Stimulated activated CD8-positive, alpha-beta memory T cell treated with anti-CD3 and anti-CD28 coated beads, Interleukin-4, amount 100 ng/mL, for 4 hours (primary cell): ENCODE measurements at places on chromosomes 11 and 22.

DNA sequence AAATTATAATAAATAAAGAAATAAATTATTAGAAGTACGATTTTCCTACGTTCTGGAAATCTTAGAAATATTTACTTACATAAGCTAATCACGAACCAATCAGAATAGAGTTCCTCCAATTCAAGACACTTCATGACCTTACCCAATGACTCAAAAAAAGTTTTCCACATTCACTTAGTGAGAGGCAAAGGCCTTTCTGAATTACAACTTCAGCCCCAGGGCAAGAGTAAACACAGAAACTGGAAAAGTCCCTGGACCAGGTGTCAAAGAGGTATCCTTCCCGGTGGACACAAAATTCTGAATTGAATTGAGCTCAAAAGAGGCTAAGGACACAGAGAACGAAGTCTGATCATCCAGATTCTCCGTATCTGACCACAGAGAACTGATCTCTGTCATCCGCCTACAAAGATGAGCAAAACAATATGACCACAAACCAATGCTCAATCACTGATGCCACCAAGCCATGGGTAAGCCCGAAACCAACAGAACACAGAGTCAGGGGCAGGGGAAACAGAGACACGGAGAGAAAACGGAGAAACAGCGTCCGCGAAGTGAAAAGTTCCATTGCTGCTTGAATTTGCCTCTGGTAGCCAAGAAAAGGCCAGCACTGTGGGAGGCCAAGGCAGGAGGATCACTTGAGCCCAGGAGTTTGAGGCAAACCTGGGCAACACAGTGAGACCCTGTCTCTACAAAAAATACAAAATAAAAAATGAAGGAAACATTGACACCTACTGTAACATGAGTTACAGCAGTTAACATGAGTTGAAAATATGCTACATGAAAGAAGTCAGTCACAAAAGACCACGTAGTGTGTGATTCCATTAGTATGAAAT is 6.8 kb downstream of the BID start:
- no peak for DNase-seq

DNA sequence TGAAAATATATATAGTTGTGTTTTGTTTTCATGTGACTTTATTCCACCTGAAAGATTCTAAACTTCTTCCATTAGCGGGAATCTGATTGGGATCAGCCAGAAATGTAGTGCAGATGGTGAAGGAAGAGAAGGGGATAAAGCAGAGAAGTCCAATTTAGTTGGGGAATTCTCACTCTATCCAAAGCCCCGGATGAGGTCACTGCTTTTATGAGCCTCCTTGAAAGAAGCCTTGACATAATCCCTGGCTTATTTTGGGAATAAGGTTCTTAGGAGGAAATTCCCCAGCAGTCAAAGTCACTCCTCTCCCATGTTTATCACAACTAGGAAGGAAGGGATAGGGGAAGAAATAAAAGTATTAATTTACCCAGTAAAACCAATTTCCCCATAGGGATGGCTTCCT is 41.1 kb downstream of the OSBP start:
- DNase-seq, result no peak

DNA sequence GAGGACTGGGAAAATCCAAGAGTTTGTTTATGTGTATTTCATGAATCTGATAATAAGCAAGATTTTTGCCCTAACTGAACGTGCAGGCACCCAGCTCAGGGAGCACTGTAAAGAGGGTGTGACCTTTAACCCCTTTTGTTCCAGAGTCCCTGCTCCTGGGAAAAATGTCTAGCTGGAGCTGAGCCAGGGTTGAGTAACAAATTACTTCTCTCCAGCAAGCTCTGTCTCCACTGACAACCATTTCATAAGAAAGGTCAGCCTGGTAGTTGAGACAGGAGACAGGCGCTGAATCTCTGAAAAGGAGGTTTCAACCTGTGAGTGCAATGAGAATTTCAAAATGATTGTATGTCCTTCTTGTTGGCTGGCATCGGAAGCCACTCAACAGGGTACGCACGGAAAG is 156.4 kb upstream of the NARS2 start:
- DNase-seq, result no peak

DNA sequence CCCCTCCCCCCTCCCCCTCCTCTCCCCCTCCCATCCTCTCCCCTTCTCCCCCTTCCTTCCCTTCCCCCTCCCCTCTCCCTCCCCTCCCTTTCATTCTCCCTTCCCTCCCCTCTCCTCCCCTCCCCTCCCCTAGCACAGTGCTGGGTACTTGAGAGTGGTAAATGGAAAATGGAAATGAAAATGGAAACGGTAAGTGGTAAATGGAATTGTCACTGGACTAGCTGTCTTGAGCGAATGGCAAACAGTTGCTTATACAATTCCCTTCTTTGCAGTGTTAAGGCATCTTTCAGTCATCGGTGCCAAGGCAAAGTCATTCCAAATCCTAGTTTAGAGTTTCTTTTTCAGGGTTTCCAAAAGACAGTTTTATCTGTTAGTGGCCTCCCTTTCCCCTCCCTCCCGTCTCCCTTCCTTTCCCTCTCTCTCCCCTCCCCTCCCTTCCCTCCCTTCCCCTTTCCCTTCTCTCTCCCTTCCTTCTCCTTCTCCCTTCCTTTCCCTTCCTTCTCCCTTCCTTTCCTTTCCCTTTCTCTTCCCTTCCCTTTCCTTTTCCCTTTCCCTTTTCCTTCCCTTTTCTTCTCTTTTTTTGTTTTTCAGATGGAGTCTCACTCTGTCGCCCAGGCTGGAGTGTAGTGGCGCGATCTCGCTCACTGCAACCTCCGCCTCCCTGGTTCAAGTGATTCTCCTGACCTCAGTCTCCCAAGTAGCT is 47.3 kb downstream of the GRAMD1B start:
- no peak for DNase-seq

- DNase-seq, result no peak
These were observed 149.1 kb downstream of the MAML2 start for GRCh38 chr11:96193745-96194443.
